ENCODE measurements at places on chromosomes 2 and 18. TPM values are rescaled to one million over a fixed set of nuclear protein-coding genes. Genes with fewer than 3 reads are reported as not detected.

HIBCH gene
- 19.2 TPM for total RNA-seq

GRCh38 chr2:218172845-218173244, 6.1 kb upstream of the CXCR1 start:
- DNase-seq, result no peak

- peak; percentile 42 for DNase-seq
These were observed 926 bp downstream of the SERPINB8 start for GRCh38 chr18:63970809-63971205.

DNA sequence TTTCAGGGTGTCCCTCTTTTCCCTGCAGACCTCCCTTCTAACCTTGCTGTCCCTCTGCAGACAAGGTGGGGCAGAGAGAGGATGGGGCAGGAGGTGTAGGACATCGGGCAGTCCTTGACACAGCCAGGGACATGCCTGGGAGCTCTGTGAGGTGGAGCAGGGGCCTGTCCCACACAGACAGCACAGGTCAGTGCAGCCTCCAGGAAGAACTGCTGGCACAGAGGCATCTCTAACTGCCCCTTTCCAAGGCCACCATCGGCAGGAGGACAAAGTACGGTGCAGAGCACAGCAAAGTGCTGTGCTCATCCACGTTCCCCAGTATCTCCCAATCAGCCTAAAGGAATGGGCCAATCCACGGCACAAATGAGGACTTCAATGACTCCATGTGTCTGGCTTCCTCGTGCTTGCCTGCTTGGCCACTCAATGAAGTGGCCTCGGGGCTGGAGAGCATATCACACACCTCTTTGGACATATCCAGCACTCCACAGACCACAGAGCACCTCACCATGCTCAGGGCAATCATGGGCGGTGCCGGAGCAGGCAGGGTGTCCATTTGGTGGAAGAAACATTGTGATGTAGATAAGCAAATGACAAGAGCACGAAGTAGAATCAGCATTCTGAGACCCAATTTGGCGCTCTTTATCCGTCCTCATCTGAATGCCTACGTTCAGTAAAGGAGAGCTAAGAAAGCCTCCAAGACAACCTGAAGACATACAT, 11.9 kb downstream of the CHST10 start:
- no peak for DNase-seq

ACTR3 gene
- total RNA-seq, result 120 TPM

DNA sequence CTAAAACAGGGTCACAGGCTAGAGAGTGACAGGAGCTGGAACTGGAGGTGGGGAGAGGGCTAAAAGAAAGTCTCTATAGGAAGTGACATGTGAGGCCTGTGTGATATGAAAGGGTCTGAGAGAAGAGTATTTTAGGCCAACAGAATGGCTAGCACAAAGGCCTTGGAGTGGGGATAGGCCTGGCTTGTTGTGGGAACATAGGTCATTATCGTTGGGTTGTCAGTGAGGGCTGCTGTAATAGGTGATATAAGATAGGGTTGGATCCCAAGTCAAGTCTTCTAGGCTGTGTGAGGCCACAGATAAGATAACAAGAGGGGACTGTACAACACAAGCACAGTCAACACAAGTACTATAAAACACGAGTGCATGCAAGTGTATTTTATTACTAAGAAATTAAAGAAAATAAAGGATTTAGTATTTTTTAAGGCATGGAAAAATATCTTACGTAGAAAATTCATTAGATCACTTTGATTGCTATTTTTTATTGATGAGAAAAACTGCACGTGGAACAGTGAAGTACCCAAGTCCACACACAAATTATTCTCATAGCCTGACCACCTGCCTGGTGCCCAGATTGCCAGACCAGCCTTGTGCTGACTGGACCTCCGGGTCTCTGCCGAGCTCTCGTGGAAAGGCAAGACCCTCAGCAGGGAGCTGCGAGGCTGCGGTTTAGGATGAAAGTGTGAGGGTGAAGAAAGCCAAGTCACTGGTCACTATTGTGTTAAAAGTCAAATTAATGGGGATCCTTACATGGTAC, 14.1 kb downstream of the LTBP1 start:
- DNase-seq, result no peak

GRCh38 chr2:128538396-128538795, 219.7 kb upstream of the HS6ST1 start:
- no peak for DNase-seq

DNA sequence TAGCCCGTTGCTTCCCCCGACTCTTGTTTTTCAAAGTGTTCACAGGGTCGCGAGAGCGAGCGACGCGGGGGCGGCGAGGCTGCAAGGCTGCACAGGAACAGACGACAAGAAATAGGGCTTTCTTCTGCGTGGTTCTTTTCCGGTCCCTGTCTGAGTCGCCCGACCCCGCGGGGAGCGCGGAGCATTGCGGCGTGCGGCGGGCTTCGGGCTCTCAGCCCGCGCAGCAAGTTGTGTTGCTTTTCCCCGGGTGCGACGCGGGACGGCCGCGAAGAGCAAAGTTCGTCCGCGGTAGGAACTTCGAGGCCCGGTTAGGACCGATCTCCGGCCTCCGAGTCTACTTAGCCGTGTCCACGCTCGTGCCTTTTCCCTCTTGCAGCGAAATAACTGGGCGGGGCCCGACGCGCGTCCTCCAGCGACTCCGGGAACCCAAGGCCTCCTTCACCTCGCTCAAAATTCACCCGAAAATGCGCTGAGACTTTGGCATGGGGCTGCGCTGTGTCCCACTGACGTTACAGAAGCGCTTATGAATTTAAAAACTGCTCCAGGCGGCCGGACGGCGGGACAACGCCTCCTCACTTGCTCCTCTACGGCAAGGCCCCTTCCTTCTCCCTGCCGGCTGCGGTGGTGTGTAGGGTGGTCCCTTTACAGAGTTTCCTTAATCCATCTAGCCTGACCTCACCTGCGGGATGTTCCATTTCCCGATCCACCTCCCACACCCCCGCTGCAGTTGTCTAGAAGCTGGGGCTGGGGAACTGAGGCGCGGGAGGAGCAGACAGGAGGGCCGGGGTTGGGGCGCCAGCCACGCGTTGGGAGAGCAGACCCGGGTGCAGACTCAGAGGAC, 1.5 kb upstream of the BCL2L11 start:
- no peak for DNase-seq

NT5DC4 gene
- total RNA-seq, result not detected

DNA sequence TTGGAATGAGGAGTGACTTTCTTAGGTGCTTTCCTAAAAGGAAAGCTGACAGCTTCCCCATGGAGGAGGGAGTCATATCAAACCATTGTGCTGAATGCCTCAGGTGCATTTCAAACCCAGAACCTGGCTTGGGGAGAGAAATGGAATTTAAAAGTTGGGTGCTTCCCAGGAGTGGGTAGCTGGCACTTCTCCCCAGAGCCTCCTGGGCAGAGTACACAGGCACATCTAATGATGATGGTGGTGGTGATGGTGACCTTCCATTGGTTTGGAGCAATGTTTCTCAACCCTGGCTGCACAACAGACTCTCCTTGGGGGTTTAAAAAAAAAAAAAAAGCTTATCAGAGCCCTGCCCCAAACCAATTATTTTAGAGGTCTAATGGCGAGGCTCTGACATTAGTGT, 8.3 kb downstream of the FOSL2 start:
- no peak for DNase-seq

DNA sequence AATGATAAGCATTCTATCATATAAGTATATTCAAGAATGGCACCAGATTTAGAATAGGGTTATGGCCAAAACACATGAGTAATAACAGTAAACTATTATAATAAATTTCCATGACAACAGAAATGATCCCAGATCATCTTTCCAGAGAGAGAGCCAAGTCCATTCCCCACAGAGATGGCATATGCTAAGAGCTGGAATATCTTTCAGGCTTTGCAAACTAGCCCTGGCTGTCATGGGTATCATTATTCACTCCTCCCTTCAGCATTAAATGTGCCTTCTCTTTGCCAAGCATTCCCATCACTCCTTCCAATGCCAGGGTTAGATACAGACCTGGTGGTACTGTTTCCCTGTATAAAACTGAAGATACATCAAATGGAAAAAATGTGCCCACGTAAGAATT, 10.9 kb downstream of the FEZ2 start:
- DNase-seq, result no peak

DNA sequence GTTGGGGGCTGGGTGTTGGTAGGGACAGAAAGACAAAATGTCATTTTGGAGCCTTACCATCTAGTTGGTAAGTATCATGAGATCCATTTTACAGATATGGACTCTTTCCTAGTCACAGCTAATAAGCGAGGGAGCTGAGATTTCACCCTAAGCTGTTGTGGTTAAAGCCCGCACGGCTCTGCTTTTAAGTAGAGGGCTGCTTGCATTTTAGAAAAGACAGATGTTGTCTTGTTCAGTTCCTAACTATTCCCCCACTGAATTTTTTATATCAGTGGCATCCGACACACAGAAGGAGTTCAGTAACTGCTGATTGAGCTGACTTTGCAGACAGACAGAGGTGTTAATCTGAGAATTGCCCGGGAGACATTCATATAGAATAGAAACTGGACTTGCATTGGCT, 3.7 kb downstream of the QPCT start:
- DNase-seq, result no peak

DNA sequence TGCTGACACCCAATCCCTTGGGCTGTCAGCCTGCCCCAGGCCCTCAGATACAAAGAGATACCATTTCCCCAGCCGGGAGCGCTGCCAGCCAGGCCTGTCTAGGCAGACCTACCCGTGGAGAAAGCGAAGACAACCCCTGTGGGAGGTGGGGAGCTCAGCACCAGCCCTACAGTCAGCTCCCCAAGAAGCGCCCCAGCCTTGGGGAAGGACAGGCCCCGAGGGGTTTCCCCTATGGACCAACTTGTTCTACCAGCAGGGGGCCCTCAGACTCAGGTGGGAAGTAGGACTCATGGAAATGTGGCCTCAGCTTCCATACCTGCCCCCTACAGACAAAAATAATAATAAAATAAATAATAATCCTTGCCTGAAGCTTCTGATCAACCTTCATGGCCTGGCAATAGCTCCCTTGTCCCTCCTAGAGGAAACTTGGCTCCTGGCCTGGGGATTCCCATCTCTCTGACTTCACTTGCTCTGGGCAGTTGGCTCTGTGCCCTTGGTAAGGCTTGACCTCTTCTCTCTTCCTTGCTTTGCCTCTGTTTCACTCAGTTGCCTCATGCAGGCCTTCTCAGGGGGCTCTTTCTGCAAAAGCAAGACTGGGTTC, 7.0 kb downstream of the SLC35F6 start:
- DNase-seq, result peak; percentile 94

- no peak for DNase-seq
These were observed 19.3 kb downstream of the EVA1A start for GRCh38 chr2:75541430-75541829.

- DNase-seq, result no peak
These were observed 457.8 kb upstream of the MEX3C start for GRCh38 chr18:51655327-51655698.

ELOA2 gene
- not detected for total RNA-seq

- DNase-seq, result no peak
These were observed 50.1 kb upstream of the LPIN2 start for GRCh38 chr18:3062798-3063680.

DNA sequence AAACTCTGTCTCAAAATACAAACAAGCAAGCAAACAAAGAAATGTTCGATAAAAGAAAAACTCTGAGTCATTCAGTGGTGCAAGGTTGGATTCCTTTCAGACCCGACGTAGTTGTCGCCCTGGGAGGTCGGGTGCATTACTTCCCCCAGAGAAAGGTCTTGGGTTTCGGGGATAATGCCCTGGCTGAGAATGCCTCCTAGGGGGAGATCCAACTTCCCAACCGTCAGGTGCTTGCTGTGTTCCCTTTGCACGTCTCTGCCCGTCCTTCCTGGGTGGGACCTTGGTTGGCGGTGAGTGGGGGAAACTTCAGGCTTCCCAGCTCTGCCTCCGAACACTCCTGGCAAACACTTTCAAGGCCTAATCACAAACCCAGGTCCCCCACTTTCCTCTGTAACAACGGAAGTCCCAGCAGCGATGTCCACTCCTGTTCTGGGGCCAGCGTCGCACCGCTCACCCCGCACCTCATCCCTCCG, 609 bp downstream of the TPGS2 start:
- peak; percentile 62 for DNase-seq

GRCh38 chr2:202112041-202112440, 39.0 kb downstream of the KIAA2012 start:
- no peak for DNase-seq

- DNase-seq, result no peak
These were observed 2.7 kb upstream of the HSBP1L1 start for GRCh38 chr18:79961527-79962291.

- DNase-seq, result no peak
These were observed 106.9 kb downstream of the FBXO15 start for GRCh38 chr18:74040459-74041332.

DNA sequence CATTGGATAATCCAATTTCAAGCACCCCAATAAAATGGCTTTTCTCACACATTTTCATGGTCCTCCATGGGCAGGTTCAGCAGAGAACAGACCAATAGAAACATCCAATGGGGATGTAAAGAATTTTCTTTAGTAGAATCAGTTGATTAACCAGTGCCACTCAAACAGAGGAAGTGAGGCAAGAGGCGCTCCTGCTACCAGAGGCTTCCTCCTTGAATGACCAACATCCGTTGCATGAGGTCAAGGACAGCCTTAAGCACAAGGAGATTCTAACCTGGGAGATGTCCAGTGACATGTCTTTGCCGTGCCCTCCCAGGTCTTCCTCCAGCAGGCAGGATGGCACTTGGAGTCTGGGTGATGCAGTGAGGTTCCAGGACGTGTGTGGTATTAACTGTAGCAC, 146.6 kb downstream of the PIEZO2 start:
- no peak for DNase-seq

BCL2 gene
- total RNA-seq, result 3.6 TPM

DNA sequence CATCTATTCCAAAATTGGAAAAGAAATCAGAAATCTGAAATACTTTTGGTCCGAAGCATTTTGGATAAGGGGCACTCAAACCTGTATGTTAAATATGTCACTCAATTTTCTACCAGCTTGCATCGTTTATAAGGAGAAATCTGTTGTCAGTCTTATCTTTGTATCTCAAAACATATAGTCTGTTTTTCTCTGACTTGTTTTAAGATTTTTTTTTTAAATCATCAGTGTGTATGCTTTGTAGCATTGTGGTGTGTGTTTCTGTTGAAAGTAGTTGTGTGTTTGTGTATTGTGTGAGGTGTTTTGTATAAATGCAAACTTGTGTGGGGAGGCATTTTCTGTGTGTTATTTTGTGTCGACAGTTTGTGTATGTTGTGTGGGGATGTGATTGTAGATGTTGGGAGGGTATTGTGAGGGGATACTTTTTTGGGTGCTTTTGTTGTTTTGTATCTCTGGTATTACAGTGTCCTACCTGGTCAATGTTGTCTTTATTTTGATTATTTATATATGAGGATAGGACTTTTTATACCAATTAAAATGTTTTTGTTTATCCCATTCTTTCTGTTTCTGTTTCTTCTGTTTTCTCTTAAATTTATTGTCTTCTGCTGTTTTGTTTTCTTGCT, 30.9 kb downstream of the SMCHD1 start:
- DNase-seq, result peak; percentile 12

DNA sequence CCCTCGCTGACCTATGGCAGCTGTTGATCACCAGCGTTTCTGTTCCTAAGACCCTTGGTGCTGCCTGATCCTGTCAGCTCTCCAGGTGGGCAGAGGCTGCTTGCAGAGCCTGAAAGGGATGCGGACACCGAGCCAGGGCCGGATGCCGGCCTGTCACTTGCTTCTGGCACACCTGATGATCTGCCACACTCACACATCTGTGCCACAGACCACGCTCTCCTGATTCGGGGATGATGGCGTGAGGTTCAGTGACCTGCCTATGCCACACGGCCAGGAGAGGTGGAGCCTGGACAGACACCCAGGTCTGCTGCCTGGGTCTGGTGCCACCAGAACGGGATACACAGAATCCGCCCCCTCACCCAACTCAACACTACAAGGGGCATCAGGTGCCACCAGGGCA, 129.4 kb upstream of the GLI2 start:
- DNase-seq, result no peak

Data from fibroblast of lung (primary cell).